SW 1271 (cell line): ENCODE measurements at places on chromosomes 5 and 9.
A peak's percentile ranks its signal among the peaks of the same experiment; 100 is the strongest.

- no peak for DNase-seq
Measured at GRCh38 chr5:133274597-133274935, 222.8 kb downstream of the HSPA4 start.

DNA sequence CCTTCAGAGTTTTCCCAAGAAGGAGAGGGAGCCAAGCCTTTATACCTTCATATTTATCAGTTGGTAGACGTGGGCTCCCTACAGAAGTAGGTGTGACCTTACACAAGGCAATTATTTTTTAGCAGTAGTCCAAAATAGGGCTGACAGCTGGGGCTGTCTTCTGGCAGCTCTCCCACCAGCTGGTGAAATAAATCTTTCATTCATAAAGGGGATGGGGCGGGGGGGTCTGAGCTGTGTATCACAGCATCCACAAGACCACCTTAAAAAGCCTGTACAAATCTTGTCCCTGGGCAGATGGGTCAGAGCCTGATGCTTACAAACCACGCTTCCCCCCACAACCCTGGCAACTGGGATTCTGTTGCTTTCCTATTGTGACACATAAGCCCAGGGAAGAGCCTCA, 19.7 kb downstream of the CSF2 start:
- DNase-seq, result no peak

- no peak for DNase-seq
Measured at GRCh38 chr9:113246928-113247327, 25.6 kb downstream of the SLC31A1 start.

- DNase-seq, result no peak
Measured at GRCh38 chr5:1105350-1106265, 6.3 kb downstream of the SLC12A7 start.

DNA sequence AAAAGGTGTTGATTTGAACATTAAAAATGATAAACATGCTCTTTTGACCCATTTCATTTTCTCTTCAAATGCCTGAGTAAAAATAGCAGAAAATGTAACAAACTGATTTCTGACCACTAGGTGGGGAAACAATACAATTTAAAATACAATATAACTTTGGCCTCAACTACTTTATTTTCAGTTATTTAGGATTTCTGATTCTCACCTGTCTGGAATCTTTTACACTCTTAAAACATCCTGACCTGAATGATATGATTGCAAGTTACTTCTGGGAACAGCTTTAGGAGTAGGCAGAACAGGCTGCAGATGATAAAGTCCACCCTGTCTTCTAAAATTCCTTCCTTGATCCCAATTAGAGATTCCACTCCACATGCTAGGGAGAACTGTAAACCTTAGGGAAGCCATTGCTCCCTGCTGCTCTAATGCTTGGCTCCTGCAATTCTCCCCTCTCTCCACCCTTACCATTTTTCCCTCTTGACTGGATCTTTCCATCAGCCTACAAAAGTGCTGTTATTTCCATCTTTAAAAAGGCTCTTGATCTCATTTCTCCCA, 70.3 kb downstream of the FYB1 start:
- peak; percentile 16 for DNase-seq

DNA sequence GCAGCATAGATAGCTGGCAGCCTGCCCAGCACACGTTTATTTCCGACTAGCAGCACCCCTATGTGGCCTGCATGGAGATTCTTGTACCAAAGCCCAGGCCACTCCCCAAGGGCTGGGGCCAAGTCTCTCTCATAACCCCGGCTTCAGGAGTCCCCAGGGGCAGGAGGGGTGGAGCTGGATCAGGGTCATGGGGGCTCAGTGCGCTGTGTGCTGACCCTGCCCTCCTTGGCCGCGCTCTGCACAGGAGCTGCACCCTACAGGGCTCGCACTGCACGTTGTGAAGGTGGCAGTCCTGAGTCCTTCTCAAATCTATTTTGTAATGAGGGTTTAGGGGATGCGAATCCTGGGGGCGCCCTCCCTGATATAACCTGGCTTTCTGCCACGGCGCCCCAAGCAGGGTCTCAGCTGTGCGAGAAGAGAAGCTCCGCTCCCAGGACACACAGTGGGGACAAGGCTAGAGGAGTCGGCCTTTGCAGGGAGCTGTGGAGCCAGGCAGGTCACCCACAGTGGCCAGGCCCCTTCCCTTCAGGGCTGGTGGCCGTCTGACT, 28.6 kb downstream of the NKD2 start:
- DNase-seq, result no peak

DNA sequence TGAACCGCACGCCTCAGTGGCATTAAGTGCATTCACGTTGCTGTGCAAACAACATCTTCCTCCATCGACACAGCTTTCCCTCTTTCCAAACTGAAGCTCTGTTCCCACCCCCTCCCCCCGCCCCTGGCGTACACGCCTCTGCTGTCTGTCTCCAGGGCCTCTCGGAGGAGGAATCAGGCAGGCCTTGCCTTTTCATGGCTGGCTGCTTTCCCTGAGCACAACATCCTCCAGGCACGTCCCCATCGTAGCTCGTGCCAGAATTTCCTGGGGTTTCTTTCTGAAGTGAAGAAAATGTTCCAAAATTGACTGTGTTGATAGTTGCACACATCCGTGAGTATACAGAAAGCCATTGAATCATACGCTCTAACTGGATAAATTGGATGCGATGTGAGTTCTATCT, 22.3 kb upstream of the TMEM250 start:
- DNase-seq, result no peak

DNA sequence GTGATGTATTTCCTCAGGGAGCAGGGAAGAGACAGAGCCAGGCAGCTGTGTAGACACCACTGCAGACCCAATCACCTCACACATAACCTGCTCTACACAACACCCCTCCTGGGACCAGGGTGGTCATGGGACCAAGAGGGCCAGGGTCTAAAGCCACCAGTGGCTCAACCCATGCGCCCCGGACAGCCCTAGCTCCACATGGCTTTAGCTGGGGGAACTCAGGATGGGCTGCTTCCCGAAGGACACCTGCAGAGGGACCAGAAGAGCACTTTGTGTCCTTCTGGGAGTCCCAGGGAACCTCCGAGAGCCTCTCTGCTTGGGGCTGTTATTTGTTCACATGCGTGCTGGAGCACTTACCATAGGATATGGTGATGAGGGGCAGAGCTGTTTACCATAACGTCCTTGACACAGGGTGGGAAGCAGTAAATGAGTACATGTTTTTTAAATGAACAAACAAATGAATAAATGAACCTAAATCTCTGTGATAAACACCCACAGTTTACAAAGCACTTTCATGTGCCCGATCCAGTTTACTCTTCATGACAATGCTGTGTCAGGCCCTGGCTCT, 12.3 kb downstream of the SEPTIN8 start:
- DNase-seq, result no peak

DNA sequence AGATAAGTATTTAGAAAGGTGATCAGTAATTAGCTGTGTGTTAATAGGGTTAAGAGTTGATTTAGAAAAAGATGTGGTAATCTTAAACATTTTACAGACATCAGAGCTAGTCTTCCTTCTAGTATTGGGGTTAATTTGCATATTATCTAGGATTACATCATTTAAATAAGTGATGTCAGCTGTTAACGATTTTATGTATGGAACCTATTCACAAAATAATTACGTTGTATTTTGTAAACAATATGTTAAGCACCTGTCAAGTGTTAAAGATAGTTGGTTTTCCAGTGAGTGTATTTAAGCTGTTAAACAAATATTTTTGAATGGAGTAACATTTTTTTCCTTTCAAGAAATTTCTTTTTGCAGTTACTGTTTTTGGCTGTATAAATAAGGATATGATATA, 2.2 kb downstream of the DCP2 start:
- DNase-seq, result no peak

DNA sequence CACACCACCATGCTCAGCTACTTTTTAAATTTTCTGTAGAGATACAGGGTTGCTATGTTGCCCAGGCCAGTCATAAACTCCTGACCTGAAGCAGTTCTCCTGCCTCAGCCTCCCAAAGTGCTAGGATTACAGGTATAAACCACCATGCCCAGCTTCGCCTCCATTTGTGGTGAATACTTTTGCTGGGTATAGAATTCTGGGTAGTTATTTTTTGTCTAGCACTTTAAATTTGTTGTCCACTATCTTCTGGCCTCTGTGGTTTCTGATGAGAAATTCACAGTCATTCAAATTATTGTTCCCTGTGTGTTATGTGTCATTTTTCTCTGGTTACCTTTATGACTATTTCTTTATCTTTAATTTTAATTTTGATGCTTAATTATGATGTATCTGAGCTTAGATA, 57.7 kb upstream of the EXOC3 start:
- DNase-seq, result no peak

DNA sequence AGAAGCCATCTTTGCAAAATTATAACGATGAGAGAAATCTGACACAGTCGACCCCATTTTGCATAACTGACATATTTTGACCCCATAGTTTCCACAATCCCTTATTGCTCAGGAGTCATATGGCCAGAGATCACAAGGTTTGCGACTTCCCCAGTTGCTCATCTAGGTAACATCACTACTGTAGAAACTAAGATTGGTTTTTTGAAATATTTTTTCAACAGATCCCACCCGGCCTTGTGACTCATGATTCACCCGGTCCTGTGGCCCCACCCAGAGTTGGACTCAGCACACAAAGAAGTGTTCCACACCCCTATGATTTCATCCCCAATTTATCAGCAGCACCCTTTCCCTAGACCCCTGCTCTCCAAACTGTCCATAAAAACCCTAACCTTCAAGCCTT, 50.2 kb downstream of the TIMD4 start:
- DNase-seq, result no peak

DNA sequence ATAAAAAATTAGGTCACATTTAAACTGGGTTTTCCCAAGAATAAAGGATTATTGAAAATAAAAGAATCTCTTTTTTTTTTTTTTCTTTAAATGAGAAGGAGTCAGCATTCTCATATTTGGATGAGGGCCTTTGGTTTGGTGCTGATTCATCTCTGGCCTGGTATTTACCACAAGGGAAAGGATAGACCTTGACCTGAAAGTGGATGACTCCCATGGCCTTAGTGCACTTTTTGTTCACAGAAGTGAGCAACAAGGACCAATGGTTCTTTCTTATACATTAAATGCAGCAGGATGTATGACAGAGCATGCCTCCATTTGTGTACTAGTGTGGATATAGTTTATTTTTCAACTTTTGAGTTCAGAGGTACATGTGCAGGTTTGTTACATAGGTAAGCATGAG, 6.9 kb downstream of the YTHDC2 start:
- DNase-seq, result no peak

DNA sequence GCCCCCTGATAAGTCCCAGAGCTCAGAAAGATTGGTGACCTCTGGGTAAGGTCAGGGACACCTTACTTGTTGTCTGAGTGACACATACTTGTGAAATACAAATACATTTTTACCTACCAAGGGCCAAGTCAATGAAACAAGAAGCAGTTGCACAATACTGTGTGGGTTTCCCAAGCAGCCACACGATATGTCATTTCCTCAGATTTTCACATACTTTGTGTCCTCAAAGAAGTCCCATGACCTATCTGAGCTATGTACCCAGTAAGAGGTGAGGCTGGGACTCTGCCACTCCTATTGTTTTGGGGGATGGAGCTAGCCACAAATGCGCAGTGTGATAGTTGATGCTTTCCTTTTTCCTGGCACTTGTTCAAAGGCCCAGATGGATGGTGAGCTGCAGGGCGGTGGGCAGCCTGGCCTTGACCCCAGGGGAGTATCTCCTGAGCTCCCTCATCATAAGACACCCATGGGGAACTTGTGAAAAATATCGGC, 4.8 kb upstream of the SLC25A51 start:
- no peak for DNase-seq

DNA sequence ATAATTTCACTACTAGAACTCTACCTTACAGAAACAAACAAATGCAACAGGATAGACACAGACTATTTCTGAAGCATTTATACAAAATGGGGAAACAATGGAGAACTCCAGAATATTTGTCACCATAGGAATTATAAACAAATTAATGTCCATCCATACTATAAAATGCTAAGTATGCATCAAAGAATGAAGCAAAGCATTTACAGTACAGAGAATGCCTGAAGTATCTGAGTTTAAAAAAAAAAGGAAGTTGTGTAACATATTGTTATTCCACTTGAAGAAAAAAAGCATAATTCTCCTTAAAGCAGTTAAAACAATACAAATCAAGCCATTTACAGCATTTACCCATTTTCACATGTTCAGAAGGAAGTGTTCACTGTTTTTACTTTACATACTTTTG, 53.0 kb downstream of the DROSHA start:
- no peak for DNase-seq

DNA sequence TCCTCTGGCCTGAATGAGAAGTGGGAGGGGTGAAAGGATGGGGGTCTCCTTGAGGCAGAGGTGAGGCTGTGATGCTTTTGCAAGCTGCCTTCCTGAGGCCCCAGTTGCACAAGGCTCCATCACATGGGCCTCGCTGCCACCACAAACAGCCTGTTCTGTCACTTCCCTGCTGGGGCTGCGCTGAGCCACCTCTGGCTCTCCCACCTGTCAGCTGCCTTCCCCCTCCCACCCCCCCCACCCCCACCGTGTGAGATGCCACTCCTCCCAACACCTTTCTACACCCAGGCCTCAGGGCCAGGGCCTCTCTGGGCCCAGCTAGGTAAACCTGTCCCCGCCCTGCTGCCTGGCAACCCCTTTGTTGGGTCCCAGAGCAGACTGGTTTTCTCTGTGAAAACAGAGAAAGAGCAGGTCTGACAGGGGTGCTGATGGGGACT, 4.5 kb upstream of the PDLIM4 start:
- no peak for DNase-seq

GRCh38 chr5:173472164-173472563, 143.9 kb upstream of the STC2 start:
- peak; percentile 76 for DNase-seq

- no peak for DNase-seq
Measured at GRCh38 chr5:107424491-107424890, 246.2 kb downstream of the EFNA5 start.

- DNase-seq, result no peak
Measured at GRCh38 chr5:58127255-58128220, 332.3 kb downstream of the PLK2 start.

DNA sequence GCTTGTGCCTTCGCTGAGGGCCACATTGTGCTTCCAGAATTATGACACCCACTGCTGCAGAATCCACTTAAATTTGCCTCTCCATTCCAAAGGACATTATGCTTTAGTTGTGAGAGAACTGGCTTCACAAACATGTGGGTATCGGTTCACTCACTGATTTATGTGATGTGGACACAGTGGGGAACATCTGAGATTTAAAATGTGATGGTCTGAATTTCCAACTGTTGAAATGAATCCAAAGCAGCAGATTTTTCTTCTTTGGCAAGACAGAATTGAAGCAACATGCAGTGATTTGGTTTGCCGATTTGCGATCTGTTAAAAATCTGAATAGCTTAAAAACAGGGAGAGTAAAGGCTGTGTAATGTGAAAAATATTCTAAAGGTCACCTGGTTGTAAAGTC, 20.3 kb downstream of the PCSK5 start:
- DNase-seq, result no peak

DNA sequence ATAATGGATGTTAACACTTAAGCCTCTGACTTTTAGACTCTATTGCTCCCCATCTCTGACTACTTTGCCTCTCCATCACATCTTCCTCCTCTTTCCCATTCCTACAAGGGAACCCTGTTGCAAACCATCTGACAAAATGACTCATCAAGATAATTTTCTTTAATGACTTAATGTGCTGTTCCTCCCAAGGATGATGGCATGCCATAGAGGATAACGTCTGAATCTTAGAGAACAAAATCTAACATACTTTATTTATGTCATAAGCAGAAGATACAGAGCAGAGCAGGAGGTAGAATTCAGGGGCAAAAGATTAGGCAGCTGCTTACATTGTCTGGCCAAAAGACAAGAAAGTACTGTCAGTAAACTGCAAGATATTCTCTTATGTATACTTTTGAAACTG, 76.8 kb downstream of the FGF10 start:
- no peak for DNase-seq
